ENCODE measurements at places on chromosomes 16 and 17.

DNA sequence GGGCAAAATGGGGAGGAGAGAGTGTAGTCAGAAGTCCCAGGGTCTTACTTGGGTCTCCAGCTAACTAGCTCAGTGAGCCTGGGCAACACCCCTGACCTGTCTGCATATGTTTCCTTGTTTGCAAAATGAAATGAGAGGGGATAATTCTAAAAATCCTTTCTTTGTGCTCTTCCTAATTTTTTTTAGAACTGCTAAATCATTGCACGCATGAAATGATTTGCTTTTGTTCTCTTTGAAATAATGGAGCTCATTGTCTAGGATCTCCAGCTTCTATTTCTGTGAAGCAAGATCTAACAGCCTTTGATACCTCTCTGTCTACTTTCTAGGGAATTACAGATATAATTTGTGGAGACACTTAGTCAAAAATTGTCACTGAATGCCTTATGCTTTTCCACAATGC, 181.3 kb downstream of the CDH13 start:
- no peak for DNase-seq

DNA sequence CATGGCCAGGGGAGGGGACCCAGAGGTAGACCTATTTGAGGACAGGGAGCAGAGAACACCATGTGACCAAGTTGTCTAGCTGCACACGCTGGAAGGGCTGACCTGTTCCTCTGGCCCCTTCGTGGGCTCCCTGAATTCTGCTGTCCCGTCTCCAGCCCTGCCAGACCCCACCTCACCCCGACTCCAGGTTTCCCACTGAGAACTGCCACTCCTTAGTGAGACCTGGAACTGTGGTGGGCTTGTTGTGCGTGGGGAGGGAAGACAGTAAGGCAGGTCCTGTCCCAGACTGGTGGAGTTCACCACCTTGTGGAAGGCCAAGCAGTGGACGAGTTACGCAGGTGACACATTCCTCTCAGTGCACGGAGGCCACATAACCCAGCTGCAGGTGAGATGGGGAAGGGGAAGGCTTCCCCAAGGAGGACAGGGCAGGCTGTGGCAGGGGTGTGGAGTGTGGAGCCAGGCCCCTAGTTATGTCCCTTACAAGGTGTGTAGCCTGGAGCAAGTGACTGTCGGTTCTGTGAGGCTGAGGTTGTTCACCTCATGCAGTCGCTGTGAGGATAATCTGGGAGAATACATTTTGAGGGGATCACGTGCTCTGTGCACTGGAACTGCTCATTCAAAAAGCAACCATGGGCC, 54.7 kb downstream of the USP22 start:
- DNase-seq: no peak

- no peak for DNase-seq
Observed at GRCh38 chr16:61544165-61544564, 492.1 kb downstream of the CDH8 start.

DNA sequence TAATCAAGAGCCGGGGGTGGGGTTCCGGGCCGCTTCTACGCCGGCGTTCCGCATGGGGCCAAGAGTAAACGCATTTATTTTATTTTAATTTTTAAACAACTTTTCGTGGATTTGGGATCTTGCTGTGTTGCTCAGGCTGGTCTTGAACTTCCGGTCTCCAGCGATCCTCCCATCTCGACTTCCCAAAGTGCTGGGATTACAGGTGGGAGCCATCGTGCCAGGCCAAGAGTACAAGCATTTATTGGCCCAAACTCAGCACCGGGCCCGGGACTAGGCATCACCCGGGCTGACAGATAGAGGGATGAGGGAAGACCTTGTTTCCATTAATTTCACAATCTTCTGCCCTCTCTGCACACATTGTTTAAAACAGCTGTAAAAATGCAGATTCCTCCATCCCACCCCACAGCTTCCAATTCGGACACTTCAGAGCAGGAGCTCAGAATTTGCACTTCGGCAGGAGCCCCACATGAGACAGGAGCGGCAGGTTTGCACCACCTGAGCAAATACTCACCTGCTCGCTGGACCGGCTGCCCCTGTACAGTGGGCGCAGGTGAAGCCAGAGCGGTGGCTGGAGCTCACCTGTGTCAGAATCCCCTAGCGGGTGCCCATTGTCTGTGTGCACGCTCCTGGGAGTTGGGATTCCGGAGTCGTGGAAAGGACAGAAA, 663 bp upstream of the GINS2 start:
- DNase-seq: no peak

DNA sequence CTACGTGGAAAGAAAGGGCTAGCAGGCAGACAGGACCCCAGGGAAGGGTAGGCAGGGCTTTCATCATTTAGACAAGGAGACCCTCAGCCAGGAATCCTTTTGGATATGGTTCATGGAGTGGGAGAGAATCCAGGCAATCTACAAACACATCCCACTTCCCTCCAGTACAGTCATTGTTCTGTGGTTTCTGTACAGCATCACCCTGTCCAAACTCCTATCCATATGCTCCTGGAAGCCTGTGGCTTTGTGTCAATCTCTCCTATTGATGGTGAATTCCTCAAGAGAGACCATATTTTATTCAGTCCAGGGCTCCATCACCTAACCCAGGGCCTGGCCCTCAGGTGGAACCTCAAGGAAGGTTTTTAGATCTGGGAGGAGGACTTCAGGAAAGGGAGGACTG, 99.2 kb downstream of the SPACA3 start:
- DNase-seq: no peak

- DNase-seq: peak; percentile 52
Observed at GRCh38 chr16:89922884-89923639, at the start of gene TUBB3. Gene TUBB3, plus strand, starts transcription at chr16:89923342. Its CDS starts 60 bp downstream, at chr16:89923402.

DNA sequence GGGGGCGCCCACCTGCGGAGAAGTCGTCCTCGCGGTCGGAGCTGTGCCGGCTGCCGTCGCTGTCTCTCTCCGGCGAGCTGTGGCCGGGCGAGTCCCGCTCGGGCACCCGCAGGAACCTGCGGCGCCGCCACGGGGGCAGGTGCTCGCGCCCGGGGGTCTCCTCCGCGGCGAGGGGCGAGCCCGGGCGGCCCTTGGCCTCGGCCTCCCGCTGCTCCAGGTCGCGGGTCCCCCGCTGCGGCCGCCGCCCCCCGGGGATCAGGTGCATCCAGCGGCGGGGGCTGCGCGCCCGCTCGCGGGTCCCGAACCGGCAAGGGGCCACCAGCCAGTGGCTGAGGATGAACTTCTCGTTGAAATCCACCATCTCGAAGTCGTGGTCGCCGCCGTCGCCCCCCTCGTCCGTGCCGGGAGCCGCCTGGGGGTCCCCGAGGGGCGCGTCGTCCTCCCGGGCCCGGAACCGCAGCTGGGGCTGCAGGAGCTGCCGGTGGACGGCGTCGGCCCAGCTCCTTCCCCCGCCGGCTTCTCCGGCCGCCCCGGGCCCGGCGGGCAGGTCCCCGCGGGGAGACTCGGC, 41.4 kb upstream of the BHLHA9 start:
- no peak for DNase-seq

DNA sequence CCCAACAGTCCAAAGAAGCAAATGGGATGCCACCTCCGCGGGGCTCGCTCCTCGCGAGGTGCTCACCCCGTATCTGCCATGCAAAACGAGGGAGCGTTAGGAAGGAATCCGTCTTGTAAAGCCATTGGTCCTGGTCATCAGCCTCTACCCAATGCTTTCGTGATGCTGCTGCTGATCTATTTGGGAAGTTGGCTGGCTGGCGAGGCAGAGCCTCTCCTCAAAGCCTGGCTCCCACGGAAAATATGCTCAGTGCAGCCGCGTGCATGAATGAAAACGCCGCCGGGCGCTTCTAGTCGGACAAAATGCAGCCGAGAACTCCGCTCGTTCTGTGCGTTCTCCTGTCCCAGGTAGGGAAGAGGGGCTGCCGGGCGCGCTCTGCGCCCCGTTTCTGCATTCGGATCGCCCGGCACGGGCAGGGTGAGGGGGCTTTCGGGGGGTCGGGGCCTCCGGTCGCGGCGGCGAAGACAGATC, at the start of gene CDH13:
CDH13 (plus strand) TSS at position 179 of the 471 bp plus-strand sequence.
- no peak for DNase-seq

- no peak for DNase-seq
Observed at GRCh38 chr17:60471451-60471850, 49.2 kb downstream of the CHCT1 start.

- no peak for DNase-seq
Observed at GRCh38 chr16:54954220-54954619, 23.6 kb downstream of the IRX5 start.

DNA sequence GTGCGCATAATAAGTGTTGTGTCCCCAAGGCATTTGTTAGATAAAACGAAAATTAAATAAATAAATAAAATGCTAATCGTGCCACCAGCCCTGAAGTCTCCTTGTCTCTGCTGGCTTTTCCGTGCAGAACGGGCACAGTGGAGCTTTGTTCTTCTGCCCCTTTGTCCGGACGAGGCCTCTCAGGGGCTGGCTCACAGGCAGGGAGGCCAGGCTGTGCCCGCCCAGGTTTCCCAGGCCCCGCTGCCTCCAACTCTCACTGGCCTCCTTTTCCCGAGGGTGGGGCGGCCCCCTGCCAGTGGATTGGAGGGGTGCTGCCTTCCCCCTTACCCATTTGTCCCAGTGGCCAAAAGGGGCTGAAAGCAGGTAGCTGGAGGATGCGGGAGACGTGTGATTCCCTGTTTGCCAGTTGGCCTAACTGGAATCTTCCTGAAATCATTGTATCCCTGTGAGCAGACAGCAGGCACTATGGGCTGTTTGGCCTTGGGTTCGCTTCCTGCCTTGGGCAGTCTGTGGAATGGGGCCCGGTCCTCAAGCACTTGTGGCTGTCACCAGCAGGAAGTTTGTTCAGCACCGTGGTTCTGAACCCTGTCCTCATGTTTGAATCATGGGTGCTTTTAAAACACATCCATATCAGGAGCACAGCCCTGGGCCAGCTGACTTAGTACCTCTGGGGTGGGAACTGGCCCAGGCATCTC, 64.4 kb downstream of the KSR1 start:
- no peak for DNase-seq

- DNase-seq: no peak
Observed at GRCh38 chr16:1613728-1614455, 1.7 kb downstream of the CRAMP1 start.

DNA sequence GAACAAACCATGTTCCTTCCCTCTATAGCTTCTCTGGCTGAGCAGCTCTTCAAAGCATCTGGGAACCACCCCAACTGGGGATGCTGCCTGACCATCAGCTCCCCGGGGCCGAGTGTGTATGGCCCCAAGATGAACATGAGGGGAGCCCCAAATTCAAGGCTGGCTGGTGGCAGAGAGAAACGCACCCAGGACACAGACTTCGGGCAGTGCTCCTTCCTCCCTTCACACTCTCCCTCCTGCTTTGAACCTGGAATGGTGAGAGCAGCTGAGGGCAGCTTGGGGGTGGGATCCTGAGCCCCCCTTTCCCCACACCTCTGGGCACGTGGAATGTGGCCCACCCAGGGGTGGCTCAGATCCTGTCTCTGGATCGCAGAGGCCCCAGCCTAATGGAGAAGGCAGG, 17.2 kb downstream of the TLE7 start:
- DNase-seq: no peak

GRCh38 chr16:12567602-12568001, 236.1 kb downstream of the CPPED1 start:
- no peak for DNase-seq

DNA sequence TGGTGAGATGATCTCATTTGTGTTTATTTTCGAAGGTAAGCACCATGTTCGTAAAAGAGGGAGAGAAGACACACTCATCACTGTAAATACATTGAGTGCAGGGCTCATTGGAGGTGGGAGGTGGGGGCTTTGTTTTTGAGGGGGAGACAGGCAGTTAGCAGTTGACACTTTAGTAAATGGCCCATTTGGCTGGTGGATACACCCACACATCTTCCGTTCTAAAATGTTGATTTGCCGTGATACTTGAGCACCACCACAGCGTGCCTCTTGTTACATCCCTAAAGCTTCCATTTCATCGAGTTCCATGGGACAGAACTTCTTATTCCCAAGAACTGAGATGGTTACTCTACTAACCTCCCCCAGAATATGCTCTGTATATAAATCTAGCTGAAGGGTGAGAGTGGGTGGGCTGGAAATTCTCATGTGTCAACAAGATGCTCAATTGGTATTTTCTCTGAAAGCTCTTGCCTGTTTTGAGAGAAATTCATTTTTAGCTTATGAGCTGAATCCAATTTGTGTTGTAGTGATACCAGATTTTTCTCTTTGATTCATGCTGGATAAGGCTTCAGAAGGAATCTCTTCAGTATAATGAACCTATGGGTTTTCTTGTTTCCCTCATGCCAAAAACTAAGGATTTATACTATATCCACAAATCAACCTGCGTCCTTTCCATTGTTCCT, 314.3 kb downstream of the RBFOX1 start:
- no peak for DNase-seq

DNA sequence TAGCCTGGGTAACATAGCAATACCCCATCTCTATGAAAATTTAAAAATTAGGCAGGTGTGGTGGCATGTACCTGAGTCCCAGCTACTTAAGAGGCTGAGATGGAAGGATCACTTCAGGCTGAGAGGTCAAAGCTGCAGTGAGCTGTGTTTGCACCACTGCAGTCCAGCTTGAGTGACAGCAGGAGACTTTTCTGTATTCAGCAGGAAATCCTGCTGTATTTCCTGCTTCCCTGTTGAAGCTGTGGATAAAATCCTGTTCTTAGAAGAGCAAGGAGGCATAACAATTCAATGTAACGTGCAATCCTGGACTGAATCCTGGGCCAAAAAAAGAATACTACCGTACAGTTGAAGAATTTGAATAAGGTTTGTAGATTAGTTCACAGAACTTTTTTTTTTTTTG, 62.2 kb downstream of the FBXL20 start:
- no peak for DNase-seq

GRCh38 chr16:87966685-87967185, 15.5 kb downstream of the BANP start:
- DNase-seq: no peak

GRCh38 chr17:35757243-35757642, 3.4 kb upstream of the C17orf50 start:
- no peak for DNase-seq

DNA sequence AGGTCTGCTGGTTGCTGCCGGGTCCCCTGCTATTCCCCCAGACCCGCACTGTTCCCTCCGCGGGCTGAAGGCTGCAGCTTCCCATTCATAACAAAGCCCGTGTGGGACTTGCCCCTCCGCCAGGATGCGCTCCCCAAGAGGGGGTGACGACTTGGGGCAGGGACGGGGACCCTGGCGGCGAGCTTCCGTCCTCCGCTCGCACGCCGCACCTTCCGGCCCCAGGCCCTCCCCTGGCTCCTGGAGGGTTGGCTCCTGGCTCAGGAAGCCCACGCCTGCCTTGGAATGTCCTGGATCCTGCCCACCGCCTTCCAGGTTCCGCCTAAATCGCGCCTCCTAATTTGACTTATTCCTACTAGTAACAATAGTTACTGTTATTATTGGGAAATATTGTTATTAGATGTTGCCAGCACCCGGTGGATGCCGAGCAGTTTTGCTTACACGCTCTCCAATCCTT, 1.1 kb upstream of the TFAP4 start:
- DNase-seq: peak; percentile 42

DNA sequence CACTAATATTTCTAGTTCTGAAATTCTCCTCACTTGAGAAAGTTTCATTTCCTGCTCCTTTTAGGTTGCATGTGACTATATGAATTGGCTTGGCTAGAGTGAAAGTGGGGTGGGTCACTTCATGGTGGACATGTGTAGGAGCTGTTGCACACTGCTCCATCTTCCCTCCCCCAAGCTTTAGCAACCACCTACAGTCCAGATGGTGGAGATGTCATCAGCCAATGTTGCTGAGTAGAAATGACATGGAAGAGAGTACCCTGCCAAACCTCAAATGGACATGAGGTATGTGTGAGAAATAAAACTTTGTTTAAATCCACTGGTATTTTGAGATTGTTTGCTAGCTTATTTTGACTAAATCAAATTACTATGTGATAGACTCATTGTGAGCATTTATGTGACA, 281.5 kb downstream of the CA10 start:
- DNase-seq: no peak
